ENCODE measurements at places on chromosomes 12 and 14.

DNA sequence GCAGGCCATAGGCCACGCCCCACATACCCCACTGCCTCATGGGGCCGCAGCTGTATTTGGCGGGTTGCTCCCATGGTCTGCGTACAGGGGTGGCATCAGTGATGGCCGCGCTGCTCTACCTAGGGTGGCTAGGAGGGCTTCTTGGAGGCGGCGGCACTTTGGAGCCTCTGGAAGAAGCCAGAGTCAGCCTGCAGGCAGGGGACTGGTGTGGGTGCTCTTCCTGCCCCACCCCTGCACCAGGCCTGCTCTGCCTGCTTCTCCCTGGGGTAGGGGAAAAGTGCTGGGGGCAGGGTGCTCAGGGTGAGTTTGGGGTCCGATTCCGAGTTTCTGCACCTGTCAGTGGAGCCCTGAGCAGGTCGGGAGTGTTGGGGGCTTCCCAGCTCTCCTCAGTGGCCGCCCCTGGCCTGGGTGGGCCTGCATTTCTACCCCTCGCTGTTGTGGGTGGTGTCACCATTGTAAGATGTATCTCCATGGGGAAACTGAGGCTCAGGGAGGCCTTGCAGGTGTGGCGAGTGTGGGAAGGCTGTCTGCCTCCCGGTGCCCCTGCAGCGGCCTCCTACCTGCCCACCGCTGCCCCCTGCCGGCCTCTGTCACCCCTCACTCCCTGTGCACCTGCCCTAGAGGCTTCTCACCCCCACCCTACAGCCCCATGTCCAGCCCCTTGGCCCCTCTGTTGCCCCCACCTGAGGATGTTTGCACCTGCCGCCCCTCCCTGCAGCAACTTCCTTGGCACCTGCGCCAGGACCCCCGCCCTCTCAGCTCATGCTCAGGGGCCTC, 5.5 kb downstream of the CEP170B start:
- no peak for DNase-seq

- DNase-seq: no peak
These were observed 52.0 kb downstream of the SLC38A6 start for GRCh38 chr14:61033054-61033453.

DNA sequence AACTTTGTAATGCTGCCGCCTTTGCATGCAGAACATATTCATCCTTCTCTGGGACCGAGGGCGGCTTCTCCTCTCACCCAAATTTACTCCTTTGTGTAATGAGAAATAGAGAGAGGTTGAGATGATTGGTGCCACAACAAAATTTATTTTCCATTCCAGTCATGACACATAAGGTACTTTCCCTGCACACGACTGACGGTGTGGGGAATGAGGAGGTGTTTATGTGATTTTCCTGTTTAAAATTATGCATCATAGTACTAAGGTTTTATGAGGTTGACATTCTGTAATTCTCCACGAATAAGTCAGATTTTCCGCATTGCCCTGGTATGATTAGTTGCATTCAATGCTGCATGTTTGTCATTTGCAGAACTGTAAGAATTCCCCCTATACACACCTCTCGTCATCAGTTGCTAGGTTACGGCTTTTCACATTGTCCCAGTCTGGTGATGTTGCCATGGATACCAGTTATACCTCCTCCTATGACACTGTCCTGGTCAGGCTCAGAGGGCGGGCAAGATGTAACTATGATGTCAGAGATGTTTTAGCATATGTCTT, 23.1 kb downstream of the BICDL1 start:
- DNase-seq: peak; percentile 29

DNA sequence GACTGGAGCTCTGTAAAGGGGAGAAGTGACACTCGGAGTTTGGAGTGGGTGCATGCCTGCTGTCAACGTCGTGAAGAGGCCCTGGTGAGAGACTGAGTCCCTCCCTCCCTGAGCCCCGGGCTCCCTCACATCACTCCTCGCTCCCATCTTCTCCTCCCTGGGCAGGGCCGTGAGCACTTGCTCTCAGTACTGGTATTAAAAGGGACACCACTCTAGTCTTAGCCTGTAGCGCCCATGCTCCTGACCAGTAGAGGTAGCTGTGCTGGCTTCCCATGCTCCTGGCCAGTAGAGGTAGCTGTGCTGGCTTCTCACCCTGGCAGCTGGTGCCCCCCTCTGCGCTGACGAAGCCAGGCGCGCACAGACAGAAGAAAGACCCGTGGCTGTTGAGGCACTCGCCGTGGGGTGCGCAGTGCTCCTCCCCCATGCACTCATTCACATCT, 14.7 kb downstream of the ISCA2 start:
- DNase-seq: no peak

GRCh38 chr14:89027097-89027740, 202.8 kb downstream of the TTC8 start:
- DNase-seq: peak; percentile 72

DNA sequence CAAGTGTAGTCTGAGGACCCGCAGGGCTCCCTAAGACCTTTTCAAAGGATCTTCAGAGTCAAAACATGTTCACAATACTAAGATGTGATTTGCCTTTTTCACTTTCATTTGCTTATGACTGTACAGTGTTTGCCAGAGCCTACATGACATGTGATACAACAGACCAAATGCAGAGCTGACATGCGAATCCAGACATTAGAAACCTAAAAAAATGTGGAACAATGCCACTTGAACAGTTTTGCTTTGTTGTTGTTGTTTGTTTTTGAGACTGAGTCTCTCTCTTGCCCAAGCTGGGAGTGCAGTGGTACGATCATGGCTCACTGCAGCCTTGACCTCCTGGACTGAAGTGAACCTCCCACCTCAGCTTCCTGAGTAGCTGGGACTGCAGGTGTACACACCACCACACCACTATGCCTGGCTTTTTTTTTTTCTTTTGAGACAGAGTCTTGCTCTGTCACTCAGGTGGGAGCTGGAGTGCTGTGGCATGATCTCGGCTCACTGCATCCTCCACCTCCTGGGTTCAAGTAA, 5.3 kb upstream of the RAB35 start:
- no peak for DNase-seq

DNA sequence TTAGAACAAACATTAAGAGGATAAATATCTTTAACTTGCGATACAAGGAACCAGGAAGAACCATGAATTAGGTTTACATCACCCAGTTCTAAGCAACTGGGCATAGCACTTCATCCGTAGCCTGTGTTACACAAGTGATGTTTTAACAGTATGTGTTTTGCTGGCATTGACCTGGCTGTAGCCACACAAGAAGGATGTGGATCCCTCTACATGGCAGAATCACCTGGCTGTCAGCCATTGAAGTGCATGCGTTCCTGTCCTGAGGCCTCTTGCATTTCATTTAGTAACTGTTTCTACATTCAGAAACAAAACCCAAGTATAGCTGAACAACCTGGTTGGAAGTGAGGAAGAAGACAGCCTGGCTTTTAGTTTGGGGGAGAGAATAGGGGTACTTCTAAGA, 72.2 kb downstream of the TGFB3 start:
- no peak for DNase-seq

DNA sequence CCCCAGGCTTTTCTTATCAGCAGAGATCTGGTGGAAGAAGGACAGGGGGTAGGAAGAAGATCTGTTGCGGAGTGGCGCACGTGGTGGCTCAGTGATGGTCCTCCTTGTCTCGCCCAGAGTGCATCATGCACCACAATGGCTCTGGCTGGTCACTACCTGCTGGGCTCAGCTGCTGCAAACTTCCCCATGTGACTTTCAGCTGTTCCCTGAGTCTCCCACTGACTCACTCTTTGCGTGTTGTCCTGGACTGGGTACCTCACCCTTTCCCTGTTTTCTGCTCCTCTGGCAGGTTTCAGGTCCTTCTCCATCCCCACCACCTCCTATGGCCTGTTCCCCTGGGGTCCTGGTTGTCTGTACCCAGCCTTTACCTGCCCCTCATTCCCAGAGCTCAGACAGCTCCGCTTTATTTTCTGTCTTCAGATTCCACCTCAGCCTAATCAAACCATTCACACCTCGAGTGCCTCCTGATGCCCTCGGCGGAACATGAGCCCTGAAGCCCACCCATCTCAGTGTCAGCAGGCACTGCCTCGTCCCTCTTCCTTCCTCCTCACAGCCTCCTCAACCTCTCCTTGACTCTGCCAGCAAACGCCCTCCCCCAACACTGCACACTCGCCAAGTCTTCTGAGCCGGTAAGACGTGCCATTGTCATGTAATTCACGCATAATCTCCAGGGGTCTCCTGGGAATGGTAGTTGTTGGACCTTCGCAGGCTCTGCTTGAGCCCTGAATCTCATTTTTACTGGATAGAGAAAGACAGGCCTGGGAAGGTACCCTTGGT, 1.8 kb downstream of the C1R start:
- DNase-seq: no peak

- no peak for DNase-seq
These were observed 663 bp downstream of the PTGER2 start for GRCh38 chr14:52314595-52315354.

GRCh38 chr12:24767016-24767415, 181.9 kb downstream of the BCAT1 start:
- no peak for DNase-seq

- no peak for DNase-seq
These were observed 115.6 kb downstream of the LRIG3 start for GRCh38 chr12:58804749-58805148.

- no peak for DNase-seq
These were observed 167.5 kb downstream of the PTPN11 start for GRCh38 chr12:112586148-112586783.

DNA sequence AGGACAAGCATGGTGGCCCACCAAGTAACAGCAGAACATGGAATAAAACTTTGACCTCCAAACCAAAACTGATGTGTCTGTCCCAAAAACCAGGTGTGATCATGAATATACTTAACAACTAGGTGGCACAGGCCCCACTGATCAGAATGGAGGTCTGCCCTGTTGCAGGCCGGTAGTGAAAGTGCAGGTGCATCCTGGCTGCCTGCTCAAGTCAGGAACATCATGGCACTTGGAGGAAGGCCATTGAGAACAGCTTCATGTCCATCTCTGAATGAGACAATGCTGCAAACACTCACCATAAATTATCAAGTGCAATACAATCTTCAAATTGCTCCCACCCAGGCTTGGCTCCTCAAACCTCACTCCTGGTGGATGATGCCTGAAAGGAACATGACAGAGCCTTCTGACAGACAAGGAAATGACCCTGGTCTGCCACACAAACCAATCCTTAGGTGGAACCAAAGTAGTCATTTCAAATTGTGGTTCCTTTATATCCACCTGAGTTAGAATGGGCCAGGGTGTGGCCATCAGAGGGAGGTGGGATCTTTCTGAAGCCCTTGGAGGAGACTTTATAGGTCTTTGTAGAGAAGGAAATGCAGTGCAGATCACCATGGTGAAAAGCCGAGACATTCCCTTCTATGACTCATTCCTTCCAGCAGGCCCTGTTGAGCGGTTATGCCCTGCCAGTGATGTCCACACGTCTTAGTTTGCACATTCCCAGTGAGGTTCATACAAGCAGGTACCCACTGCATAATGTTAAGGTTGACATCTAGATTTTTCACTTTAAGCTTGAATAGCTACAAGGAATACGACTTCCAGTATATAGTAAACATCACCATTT, 36.0 kb downstream of the EGLN3 start:
- DNase-seq: no peak

DNA sequence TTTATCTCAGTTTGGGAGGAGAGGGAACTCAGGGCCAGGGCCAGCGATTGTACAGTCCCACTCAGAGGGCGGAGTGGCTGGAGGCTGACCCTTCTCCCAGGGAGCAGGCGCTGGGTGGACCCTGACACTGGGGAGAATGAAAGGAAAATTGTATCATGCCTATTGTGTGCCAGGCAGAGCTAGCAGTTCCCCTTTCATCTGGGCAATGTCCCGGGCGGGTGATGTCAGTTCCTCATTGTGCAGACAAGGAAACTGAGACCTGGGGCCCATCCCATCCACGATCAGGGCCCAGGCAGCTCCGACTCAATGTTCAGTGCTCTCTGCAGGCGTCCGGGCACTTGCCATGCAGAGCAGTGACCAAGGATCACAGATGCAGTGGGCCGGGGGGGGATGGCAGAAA, 101.9 kb upstream of the RTL1 start:
- no peak for DNase-seq

GRCh38 chr12:39125566-39125965, 220.2 kb upstream of the CPNE8 start:
- no peak for DNase-seq

DNA sequence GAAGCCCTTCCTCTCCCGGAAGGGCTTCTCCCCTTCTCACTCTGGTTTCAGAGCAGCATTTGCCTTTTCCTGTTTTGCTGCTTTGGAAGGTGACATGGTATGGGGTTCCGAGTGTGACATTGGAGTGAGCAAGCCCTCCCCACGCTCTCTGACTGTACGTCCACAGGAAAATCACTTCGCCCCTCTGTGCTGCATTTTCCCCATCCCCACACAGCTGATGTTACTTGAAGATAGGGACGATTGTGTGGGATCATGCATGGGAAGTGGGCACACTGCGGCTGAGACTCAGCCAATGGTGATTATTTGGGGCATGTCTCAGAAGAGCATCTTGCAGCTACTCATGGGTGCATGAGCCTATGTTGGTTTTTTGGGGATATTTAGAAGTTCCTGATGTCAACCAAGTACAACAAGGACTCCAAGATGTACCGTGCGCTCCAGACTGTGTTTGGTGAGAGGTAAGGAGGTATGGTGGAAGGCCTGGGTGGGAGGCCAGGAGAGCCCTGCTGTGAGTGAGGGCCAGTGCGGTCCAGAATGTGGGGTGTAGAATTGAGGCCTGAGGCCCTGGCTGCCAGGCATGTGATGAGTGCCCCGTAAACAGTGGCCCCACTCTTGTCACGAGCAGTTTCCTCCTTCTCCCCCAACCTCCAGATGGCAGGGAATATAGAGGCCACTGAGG, 15.1 kb downstream of the CYP46A1 start:
- DNase-seq: no peak

- no peak for DNase-seq
These were observed 316.7 kb upstream of the KITLG start for GRCh38 chr12:88896958-88897357.

DNA sequence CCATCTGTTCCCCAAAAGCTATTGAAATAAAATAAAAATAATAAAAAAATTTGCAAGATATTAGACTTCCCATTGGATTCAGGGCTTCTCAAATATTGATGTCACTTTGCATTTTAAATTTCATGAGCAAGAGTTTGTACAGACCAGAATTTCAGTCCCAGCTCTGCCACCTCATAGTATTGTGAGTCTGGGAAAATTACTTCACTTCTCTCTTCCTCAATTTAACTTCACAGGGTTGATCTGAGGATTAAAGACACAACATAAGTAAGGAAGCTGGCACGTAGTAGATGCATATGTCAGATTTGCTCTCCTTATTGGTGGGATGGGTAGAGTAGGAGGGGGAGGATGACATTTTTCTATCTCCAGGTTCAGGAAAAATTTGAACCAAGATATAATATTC, 32.8 kb downstream of the COX8C start:
- DNase-seq: no peak

DNA sequence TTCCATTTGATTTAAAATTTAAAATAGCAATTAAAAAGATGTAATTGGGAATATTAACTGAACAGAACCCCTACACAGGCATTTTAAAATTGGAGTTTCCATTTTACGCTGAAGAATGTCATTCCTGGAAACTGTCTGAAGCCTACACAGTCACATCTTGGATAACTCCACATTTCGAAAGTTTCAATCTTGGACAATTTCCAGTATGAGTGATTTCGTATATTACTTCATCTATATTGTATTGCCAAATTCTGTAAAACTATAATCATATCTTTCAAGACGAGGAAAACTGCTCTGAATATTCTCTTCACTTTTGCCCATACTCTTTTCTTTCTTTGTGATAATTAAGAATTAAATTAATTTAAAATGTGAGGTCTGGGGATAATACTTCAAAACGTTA, 194.2 kb upstream of the ABCD2 start:
- no peak for DNase-seq
